ENCODE measurements at places on chromosomes 6 and 20.

DNA sequence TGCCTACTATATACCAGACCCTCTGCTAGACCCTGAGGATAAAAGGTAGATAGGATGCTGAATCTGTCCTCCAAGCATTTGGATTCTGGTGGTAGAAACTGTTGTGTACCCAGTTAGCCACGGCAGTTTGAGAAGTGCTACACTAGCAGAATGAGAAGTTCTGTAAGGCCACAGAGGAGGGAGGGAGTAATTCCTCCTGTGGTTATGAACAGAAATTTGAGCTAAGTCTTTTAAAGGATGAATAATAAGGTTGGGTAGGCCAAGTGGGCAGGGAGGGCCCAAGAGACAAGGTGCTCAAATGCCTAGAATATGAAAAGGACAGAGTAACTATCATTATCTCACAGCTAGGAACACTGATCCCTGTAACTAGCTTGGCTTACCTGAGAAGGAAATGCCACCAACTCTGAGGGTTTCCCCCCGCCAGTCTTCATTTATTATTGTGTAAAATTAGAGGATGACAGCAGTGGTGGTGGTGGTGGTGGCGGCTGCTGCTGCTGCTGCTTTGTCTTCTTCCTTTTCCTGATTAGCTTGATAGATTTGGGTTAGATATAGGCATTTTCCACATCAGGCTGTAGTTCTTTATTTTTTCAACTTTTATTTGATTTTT, 243.3 kb downstream of the PRL start:
- no peaks in the 10 kb centered on the region for H3K36me3 ChIP-seq
- H3K4me3 ChIP-seq: no peak overlapping the region
- no peak for DNase-seq
- no peak overlapping the region for H3K27ac ChIP-seq
- H3K4me1 ChIP-seq: no peaks in the 10 kb centered on the region
- no peaks in the 10 kb centered on the region for H3K27me3 ChIP-seq

- peak overlapping the region; percentile 8 for H3K27ac ChIP-seq
- peaks cover 30% of the 10 kb centered on the region for H3K4me1 ChIP-seq
- peaks cover 2% of the 10 kb centered on the region for H3K36me3 ChIP-seq
- DNase-seq: no peak
- peaks cover 6% of the 10 kb centered on the region for H3K27me3 ChIP-seq
Measured at GRCh38 chr6:105487040-105487790, 84.3 kb upstream of the PREP start.

DNA sequence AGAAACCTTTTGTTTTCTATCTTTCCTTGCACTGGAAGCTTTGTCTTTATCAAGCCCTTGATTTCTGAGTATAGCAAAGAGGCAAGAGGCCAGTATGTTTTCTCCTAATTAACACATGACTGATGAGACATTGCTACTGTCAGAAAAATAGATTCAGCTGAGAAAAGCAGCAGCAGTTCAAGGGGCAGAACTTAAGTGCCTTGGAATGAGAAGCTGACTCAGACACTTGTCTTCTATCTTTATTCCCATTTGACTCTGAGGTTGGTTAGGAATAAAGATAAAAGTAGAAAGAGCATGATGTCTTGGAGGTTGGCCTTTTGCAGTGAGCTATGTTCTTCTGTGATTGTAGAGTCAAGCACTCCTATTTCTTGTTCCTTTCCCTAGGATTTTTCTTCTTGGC, 79.1 kb upstream of the MAN1A1 start:
- no peak overlapping the region for H3K4me3 ChIP-seq
- no peak for DNase-seq
- H3K4me1 ChIP-seq: no peaks in the 10 kb centered on the region
- no peaks in the 10 kb centered on the region for H3K36me3 ChIP-seq
- no peak overlapping the region for H3K27ac ChIP-seq
- H3K27me3 ChIP-seq: no peaks in the 10 kb centered on the region

DNA sequence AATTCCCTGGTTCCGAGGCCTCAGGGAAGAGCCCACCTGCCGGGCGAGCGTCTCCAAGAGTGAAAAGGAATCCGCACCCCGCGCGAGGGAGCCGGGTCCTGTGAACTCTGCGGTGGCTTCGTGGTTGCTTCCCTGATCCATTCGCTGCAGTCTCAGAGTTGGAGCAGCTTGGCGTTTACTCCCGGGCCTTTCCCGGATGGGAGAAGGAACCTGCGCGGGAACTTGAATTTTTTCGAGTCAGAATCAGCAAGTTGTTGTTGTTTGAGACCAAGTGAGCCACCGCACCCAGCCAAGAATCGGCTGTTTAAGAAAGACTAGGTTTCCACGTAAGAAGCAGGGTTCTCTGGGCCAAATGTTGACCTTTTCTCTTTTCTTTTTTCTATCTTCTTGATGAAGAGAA, 12.9 kb downstream of the PRSS16 start:
- no peak overlapping the region for H3K4me3 ChIP-seq
- H3K36me3 ChIP-seq: peaks cover 12% of the 10 kb centered on the region
- peaks cover 5% of the 10 kb centered on the region for H3K4me1 ChIP-seq

DNA sequence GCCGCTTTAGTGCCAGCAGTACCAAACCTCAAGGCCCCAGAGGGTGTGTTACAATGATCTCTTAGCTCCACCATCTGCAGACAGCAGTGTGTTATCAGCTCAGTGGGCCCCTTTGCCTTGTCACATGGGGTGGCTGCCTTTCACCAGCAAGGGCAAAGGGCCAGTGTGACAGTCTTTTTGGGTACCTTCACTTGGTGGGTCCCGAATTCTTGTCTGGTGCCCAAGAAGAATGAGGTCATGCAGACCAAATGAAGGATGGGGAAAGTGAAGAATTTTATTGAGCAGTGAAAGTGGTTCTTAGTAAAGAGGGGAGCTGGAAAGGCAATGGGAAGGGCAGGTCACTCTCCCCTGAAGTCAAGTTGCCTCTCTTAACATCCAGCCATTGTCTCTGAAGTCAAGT, 2.9 kb upstream of the SMIM28 start:
- H3K4me3 ChIP-seq: no peak overlapping the region
- DNase-seq: no peak
- peaks cover 5% of the 10 kb centered on the region for H3K36me3 ChIP-seq
- no peaks in the 10 kb centered on the region for H3K4me1 ChIP-seq
- H3K27me3 ChIP-seq: peaks cover 16% of the 10 kb centered on the region

DNA sequence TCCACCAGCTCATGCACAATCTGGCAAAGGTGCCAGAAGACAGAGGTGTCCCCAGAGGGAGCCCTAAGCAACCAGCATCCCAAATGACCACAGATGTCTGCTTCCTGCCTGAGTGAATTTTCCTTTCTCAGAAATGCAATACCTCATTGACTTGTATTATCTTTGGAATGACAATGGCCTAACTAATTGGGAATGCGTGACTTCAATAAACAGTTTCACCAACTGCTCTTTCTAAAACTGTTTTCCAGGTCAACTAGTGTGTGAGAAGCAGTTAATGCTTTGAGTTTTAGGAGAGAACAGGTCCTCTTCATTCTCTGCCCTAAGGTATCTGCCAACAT, 108.9 kb upstream of the SNX9 start:
- peaks cover 4% of the 10 kb centered on the region for H3K4me1 ChIP-seq
- H3K36me3 ChIP-seq: peaks cover 2% of the 10 kb centered on the region
- peaks cover 34% of the 10 kb centered on the region for H3K27me3 ChIP-seq
- DNase-seq: no peak
- H3K4me3 ChIP-seq: no peak overlapping the region

DNA sequence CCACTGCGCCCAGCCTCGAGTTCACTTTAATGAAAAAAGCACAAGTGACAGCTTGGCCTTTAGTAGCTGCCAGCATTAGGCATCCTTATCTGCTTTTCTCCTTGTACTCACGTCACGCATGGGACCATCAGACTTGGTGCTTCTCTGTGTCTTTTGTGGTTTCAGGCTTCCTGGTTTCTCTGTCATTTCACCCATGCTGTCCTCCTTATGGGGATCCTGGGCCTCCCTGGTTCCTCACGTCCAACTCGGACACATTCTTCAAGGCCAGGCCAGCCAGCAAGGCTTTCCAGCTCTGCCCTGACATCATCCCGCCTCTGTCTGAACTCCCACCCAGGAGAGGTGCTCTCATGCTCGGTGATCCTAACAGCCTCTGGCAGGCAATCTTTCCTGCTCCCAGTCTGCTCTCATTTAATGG, 83.2 kb downstream of the TIAM2 start:
- no peaks in the 10 kb centered on the region for H3K36me3 ChIP-seq
- peaks cover 2% of the 10 kb centered on the region for H3K4me1 ChIP-seq
- H3K27ac ChIP-seq: no peak overlapping the region
- no peak for DNase-seq
- no peak overlapping the region for H3K4me3 ChIP-seq

DNA sequence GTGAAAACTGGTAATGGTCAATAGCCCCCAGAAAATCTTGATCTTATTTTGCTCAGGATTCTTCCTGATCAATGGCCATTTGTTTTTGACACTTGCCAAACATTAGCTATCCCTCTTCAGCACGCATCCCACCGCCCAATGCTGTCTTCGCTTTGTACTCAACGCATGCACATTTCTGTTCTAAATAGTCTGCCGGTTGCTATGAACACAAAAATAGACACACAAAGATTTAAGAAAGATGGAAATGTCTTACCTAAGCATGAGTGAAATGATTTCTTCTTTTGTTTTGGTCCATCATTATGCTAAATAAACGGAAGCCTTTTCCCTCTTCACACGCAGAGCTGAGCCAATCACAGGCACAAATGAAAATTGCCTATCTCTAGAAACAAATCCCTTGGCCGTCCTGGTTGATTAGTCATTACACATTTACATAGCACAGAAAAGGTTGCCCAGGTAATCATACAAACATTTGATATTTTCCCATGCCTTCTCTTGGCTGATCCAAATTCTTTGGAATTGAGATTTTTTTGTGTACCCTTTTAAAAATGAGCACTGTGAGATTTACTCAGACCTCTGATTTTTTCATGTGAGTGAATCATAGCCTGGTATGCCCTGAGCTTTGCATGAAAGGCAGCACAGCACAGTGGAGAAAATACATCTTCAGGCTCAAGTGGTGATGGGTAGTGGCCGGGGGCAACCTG, 70.5 kb upstream of the FAM184A start:
- no peak overlapping the region for H3K4me3 ChIP-seq
- peaks cover 2% of the 10 kb centered on the region for H3K36me3 ChIP-seq
- DNase-seq: no peak

- no peak overlapping the region for H3K4me3 ChIP-seq
- H3K27me3 ChIP-seq: no peaks in the 10 kb centered on the region
- DNase-seq: no peak
- H3K4me1 ChIP-seq: no peaks in the 10 kb centered on the region
- no peak overlapping the region for H3K27ac ChIP-seq
Measured at GRCh38 chr6:74973591-74973990, 232.3 kb downstream of the COL12A1 start.

GRCh38 chr6:42316981-42317380, 99.3 kb upstream of the MRPS10 start:
- peaks cover 36% of the 10 kb centered on the region for H3K4me1 ChIP-seq
- peak overlapping the region; percentile 1 for H3K27ac ChIP-seq
- DNase-seq: no peak
- no peaks in the 10 kb centered on the region for H3K36me3 ChIP-seq
- peak overlapping the region; percentile 21 for H3K4me3 ChIP-seq
- H3K27me3 ChIP-seq: no peaks in the 10 kb centered on the region

- no peaks in the 10 kb centered on the region for H3K27me3 ChIP-seq
Measured at GRCh38 chr6:129889580-129889979, 28.5 kb upstream of the TMEM244 start.

DNA sequence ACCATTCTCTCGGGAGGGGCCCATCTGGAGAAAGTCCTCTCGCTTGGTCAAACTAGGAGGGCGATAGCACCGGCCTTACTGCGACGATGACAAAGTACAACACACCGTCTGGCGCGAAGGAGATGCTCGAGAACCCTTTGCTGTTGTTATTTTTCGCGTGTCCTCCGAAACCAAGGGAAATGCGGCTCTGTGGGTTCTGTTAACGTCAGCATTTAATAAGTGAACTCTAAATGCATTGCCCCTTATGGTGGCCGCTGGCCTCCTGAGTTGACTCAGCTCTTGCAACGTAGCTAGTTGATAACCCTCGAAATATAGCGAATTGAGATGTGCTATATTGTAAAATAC, 577 bp upstream of the SCAND1 start:
- no peak for DNase-seq
- H3K4me3 ChIP-seq: peak overlapping the region; percentile 98
- peaks cover 14% of the 10 kb centered on the region for H3K4me1 ChIP-seq
- peak overlapping the region; percentile 97 for H3K27ac ChIP-seq

- H3K27me3 ChIP-seq: peaks cover 42% of the 10 kb centered on the region
- no peaks in the 10 kb centered on the region for H3K36me3 ChIP-seq
- H3K27ac ChIP-seq: no peak overlapping the region
- no peak for DNase-seq
- H3K4me1 ChIP-seq: peaks cover 14% of the 10 kb centered on the region
- H3K4me3 ChIP-seq: no peak overlapping the region
Measured at GRCh38 chr20:44010162-44010704, 95.6 kb downstream of the TOX2 start.

DNA sequence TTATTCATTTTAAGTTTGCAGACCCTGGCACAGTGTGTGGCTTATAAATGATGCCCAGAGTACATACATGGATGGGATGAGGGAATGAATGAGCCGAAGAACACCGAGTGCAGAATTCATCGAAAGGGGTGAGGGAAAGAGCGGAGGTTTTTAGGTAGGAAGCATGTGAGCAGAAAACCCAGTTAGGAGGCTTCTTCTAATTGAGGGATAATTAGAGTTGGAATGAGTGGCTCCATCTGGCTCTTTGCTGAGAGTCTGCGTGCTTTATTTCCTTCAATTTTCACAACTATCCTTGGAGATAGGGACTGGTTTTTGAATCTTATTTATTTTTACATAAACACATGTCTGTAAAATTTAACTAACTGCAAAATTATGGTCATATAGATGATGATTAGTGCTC, 150.7 kb downstream of the DOK5 start:
- H3K27ac ChIP-seq: no peak overlapping the region
- H3K27me3 ChIP-seq: peaks cover 34% of the 10 kb centered on the region
- H3K36me3 ChIP-seq: no peaks in the 10 kb centered on the region
- no peaks in the 10 kb centered on the region for H3K4me1 ChIP-seq

DNA sequence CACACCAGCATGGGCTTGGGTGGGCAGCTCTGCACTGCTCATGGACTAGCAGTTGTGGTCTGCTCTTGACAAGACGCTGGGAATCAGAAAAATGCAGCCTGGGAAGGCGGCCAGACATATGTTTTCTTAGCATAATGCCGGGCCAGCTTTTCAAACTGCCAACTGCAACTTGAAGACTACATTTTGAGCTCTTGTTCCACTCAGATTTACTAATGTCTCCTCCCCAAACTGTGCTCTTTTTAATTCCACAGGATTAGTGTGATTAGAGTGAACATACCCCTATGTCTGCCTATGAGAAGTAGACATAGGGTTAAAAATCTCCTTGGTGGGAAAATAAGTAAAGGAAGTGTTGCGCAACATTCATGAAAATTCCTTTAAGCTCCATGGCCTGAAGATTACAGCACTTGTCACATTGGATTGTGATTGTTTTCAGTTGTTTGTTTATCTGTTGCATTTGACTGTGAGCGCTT, 5.3 kb upstream of the FNDC1 start:
- no peak for DNase-seq
- H3K36me3 ChIP-seq: peaks cover 7% of the 10 kb centered on the region
- H3K4me1 ChIP-seq: peaks cover 13% of the 10 kb centered on the region

GRCh38 chr6:140071601-140072062, 697.2 kb upstream of the CITED2 start:
- H3K4me1 ChIP-seq: no peaks in the 10 kb centered on the region
- H3K27ac ChIP-seq: no peak overlapping the region
- H3K27me3 ChIP-seq: peaks cover 16% of the 10 kb centered on the region
- DNase-seq: no peak
- no peak overlapping the region for H3K4me3 ChIP-seq

- H3K36me3 ChIP-seq: no peaks in the 10 kb centered on the region
- H3K27me3 ChIP-seq: peaks cover 37% of the 10 kb centered on the region
Measured at GRCh38 chr6:146910611-146911010, 293.6 kb upstream of the STXBP5 start.

GRCh38 chr20:50050660-50051308, 62.2 kb downstream of the UBE2V1 start:
- H3K27me3 ChIP-seq: peaks cover 43% of the 10 kb centered on the region
- H3K4me3 ChIP-seq: no peak overlapping the region
- H3K4me1 ChIP-seq: peaks cover 8% of the 10 kb centered on the region
- H3K36me3 ChIP-seq: peaks cover 2% of the 10 kb centered on the region
- no peak overlapping the region for H3K27ac ChIP-seq
- no peak for DNase-seq
